ENCODE measurements at places on chromosomes 7 and 10.
A peak's percentile ranks its signal among the peaks of the same experiment; 100 is the strongest.

DNA sequence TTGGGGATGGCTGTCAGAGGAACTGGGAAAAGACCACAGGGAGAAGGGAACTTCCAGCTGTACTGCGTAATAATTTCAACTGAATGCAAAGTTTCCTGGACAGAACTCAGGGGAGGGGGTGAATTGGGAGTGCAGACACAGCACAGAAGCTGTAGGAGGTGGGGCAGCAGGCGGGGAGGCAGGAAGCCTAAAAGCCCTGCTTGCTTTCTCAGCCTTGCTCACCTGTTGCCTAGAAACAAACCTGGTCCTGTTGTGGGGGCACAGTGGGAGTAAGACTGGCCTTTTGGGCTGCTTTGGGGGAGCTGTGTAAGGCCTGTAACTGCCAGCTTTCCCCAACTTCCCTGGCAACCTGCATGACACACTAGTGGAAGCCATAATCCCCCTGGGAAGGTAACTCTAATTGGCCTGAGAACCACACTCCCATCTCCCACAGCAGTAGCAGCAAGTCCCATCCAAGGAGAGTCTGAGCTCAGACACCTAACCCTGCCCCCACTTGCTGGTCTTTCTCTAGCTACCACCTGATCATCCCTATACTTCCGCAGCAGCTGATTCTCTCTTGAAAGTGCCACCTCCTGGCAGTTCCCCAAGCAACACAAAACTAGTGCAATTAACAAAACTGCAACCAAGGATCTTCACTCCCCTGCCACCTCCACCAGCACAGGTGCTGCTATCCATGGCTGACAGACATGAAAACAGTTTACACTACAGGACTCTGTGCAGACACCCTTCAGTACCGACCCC, 1239.3 kb downstream of the SORCS1 start:
- no peak for DNase-seq

GRCh38 chr7:80078159-80078731, 56.4 kb upstream of the GNAI1 start:
- DNase-seq = peak; percentile 89

- no peak for DNase-seq
Observed at GRCh38 chr10:11668847-11669610, 57.6 kb upstream of the USP6NL start.

- no peak for DNase-seq
Observed at GRCh38 chr10:77713521-77714280, 76.1 kb upstream of the KCNMA1 start.

GRCh38 chr7:130649004-130649790, 19.4 kb downstream of the COPG2 start:
- no peak for DNase-seq

DNA sequence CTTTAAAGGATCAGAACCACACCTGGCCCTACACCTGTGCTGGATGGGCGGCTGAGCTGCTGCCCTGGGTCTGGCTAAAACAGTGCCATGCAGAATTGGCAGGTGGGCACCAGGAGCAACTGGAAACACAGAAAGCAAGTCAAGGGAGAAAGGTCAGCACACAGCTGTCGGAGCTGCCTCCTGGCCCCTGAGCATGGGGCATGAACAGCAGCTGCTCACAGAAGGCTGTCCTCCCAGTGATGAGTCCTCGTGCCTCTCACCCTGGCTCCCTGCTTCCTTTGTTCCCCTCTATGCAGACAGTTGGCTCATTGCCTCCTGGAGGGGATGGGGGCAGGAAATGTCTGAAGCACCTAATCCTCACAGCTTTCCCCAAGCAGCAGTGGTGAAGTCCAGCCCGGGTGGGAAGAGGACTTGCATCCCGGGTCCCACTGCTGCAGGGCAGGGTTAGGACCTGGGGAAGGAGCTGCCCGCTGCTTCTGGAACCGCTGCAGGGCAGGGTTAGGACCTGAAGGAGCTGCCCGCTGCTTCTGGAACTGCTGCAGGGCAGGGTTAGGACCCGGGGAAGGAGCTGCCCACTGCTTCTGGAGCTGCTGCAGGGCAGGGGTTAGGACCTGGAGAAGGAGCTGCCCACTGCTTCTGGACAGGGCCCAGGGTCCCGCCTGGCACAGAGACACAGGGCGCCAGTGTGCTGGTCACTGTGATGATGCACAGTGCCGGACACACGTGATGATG, 37.3 kb downstream of the VIPR2 start:
- no peak for DNase-seq

Measured in OCI-M1 (cell line).